ENCODE measurements at places on chromosomes 1 and 21.

- DNase-seq = no peak
Measured at GRCh38 chr1:25017436-25018109, 87.5 kb upstream of the RUNX3 start.

GRCh38 chr21:36441715-36442114, 38.2 kb downstream of the CLDN14 start:
- no peak for DNase-seq

- DNase-seq = no peak
Measured at GRCh38 chr1:44416408-44416807, 11.4 kb downstream of the RNF220 start.

DNA sequence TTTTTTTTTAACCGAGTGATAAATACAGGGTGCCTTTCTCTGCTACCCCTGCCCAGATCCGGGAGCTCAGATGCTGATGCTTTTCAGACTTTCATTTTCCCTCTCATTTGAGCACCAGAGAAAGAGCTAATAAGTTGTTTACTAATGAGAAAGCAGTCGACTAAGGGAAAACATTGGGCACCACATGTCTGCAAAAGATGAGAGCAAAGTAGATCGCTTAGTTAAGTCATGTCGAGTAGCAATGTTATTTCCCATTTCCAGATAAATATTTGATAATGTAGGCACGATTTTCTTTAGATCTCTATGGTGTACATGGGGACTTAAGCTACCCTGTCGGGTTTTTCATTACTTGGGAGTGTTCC, 1.2 kb downstream of the PKN2 start:
- no peak for DNase-seq

GRCh38 chr1:28110555-28110954, 22.1 kb upstream of the EYA3 start:
- DNase-seq = no peak

GRCh38 chr21:27703791-27704190, 736.9 kb upstream of the ADAMTS5 start:
- no peak for DNase-seq

DNA sequence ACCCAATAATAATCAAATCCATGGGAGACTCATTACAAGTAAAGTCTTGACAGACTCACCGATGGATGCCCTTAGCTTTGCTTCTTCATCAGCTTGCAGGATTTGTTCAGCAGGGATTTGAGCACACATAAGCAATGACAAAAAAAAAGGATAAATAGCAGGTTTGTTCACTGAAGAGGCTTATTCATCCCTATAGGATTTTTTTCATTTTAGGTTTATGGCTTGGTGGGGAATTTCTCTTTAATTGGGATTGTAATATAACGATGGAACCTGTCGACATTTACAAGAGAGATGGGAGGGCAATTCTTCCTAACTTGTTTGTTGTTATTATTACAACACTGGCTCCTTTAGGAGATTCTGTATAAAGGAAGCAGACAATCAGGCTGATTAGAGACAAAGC, 649.1 kb upstream of the PLXNA2 start:
- DNase-seq = no peak

DNA sequence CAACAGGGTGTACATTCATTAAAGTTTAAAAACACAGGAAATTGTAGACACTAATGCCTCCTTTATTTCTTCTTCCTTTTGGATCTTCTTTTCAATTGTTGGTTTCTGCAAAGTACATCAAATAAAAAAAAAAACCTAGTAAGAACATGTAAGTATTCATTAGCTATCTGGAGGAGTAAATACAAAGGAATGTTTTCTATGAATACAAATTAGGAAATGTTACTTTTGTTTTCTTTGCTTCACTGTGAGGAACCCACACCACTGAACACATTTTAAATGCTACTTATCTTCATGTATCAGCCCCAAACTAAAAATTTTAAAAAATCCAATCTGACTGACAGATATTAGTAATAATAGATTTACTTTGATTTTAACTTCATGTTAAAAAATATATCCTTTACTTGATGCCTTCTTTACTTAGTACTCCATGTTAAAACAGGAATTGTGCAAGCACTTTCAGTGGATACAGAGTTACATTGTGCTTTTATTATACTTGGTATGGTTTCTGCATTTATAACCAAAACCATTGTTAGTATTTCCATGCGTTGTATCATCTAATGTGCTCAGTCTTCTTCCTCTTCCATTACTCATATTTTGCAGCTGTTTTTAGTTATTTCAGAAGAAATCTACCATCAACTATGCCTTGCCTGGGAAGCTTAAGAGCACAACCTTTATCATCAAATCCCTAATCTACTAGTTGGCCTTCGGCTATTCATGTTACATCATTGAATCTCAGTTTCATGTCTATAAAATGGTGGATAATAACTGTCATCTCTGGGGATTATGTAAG, 236.9 kb upstream of the DPYD start:
- no peak for DNase-seq

DNA sequence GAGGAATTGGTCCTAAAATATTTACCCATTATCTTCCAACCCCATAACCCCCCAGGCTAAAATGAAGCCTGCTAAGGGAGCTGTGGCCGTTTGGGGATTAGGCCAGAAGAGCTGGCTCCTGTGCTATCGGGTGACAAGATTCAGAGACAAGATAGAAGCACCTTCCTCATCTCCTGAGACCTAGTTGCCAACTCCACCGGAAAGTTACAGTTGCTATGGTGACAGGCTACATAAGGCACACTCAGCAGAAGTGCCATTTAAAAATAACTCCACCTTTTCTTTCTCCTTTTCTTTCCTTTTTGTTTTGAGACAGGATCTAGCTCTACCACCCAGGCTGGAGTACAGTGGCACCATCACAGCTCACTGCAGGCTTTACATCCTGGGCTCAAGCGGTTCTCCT, 43.6 kb upstream of the ROR1 start:
- DNase-seq = no peak

GRCh38 chr1:94905207-94905606, 21.7 kb downstream of the CNN3 start:
- DNase-seq = no peak

DNA sequence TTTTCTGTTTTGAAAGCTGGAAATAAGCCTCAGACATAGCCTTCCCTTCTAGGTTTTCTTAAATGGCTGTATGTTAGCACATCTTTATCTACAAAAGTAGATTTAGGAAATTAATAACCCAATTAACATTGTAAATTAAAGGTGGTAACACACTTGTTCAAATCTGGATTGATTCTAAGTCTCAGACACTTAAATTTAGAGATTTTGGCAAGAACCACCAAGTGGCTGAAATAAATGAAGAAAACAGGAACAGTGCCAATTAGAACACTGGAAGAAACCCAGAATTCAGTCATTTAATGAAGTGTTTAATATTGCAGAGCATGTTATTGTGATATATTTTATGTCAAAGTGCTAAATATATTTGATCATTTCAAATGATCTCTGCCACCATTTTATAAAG, 628.2 kb downstream of the USP25 start:
- DNase-seq = no peak

GRCh38 chr21:36436829-36437744, 42.8 kb downstream of the CLDN14 start:
- no peak for DNase-seq

DNA sequence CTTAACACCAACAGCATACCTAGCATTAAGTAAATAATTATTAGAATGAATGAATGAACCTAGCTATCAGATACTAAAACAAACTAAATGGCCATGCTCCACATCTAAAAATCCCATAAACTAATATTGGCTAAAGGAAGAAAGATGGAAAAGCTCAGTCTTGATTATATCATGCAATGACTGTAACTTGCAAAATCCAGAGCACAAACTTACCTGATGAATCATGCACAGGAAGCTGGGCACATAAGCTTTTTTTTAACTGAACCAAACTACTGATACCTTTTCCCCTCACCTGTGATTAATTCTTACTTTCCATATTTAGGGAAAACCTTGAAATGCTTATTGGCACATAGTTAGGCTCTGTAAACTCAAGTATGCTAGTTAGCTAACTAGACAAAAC, 70.2 kb downstream of the KIF14 start:
- DNase-seq = no peak

DNA sequence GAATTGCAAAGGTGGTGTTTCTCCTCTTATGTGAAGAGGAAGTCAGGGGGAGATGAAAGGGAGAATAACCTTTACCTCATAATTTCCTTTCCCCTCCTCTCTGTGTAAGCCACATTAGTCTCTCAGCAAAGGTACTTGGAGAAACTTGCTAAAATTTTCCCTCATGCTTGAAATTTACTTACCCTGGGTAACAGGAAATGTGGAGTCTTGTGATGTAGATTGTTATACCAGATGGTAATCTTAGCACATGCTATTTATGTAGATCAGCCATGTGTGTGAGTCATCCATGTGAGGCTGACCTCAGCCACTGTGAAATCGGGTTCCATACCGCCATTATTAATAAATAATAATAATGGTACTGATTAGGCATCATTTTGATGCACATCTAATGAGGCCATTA, 128.4 kb downstream of the TGFB2 start:
- DNase-seq = no peak

- peak; percentile 80 for DNase-seq
Measured at GRCh38 chr1:27726173-27727044, 648 bp downstream of the FAM76A start.

GRCh38 chr1:199033661-199034060, 394.8 kb downstream of the PTPRC start:
- no peak for DNase-seq

GRCh38 chr1:233241759-233242158, 53.8 kb downstream of the PCNX2 start:
- DNase-seq = no peak

GRCh38 chr1:214476986-214477870, 74.2 kb downstream of the PTPN14 start:
- DNase-seq = no peak

DNA sequence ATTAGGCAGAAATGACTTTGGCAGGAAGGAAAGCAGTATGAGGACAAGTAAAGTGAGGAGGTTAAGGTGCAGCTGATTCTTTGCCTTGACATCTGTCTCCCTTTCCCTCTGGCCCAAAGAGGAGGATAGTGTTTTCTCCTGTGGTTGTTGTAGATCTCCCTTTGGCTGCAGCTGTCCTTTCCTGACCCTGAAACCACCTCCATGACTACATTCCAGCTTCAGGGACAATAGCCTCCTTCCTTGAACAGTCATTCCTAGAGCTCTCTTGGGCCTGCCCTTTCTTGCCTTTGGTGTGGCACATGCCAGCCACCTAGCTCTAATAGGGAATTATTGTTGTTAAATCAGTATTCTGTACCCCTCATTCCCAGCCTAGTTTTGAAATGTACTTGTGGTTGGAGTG, 6.2 kb downstream of the ZMYM1 start:
- no peak for DNase-seq

DNA sequence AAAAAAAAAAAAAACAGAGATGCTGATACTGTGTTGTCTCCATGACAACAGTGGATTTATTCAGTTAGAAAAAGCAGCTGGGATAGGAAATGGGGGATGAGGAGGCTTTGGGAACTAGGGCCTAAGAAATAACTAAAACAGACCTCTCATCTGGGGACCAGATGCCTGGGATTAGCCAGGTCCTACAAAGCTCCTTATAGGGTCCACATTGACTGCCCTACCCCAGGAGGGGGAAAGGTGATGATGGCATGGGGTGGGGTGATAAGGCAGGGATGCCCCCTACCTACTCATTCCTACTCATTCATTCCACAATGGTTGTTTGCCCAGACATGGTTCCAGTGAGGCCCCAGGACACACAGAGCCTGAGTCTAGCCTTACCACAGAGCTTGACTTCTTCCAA, 131.2 kb downstream of the PLXNA2 start:
- no peak for DNase-seq

DNA sequence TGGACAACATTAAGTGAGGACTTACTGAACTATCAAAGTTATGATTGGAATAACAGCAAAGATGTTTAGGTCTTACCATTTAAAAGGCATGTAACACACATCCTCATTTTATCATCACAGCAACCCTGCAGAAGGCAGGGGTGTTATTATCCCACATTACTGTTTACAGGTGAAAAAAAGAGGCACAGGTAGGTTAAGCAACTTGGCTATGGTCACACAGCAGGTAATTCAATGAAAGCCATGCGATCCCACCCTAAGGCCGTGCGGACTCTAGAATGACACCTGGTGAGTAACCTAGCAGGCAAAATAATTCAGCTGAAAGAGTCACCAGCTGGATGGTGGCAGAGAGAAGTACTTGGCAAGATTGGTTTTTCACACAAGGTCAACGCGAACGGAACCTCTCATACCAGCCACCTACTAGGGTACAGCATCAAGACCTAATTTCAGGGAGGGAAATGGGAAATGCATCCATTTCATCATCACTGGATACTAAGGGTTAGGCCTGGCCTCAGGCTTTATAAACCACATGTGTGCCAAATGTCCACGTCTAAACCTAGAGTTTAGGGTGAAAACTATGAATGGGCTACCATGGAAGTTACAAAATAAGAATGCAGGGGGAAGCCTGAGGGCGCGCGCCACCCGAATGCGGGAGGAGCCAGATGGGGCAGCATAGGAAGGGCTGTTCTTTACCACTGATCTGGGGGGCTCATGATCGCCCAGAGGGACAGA, 85.3 kb downstream of the SLC66A1 start:
- DNase-seq = no peak

GRCh38 chr1:219732814-219733491, 120.0 kb upstream of the ZC3H11B start:
- DNase-seq = no peak

- DNase-seq = peak; percentile 26
Measured at GRCh38 chr1:205563927-205564441, 59.5 kb downstream of the CDK18 start.

All from activated CD8-positive, alpha-beta memory T cell treated with anti-CD3 and anti-CD28 coated beads for 24 hours (primary cell).